ENCODE measurements at places on chromosomes 3 and 15.

DNA sequence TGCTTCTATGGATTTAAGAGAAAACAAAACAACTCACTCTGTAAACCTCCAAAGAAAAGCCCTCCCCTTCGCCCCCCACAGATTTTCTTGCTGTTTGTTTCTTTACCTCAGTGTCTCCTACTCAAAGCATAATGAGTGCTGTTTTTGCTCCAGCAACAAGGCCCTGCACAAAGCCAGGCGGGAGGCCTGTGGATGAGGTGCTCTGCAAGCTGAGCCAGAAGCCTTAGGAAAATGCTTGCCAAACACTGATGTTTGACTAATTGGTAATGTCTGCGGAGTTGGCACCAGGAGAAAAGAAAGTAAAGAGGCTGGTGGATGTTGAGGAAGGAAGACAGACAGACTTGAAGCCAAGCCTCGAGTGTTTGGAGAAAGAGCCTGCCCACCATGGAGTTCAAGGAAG is 99.7 kb downstream of the RARB start:
- no peak for DNase-seq

GRCh38 chr3:72791161-72791560 is 57.1 kb downstream of the SHQ1 start:
- DNase-seq = no peak

DNA sequence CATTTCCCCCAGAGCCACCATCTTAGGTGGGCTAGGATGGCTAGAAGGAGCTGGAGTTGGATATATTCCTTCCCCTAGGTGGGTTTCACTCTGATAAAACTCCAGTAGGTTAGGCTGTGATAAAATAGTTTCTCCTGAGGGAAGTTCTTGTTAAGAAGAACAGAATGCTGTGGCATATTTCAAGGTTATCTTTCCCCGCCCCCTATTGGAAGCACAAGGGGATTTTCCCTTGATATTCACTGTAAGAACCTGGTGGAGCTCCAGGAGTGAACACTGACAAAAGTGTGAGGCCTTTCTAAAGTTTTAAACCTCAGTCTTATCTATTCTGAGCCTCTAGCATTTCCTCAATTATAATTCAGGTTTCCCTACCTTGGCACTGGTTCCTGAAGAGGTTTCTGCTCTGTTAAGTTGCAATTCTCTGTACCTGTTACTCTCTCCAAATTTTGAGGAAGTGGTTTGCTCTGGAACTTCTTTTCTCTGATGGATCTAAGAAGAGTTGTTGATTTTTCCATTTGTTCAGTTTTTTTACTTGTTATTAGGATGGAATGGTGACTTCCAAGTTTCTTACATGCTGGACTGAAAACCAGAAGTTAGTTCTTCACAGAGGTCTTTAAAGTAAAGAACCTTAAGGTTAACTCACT is 113.5 kb downstream of the GMPS start:
- peak; percentile 14 for DNase-seq

DNA sequence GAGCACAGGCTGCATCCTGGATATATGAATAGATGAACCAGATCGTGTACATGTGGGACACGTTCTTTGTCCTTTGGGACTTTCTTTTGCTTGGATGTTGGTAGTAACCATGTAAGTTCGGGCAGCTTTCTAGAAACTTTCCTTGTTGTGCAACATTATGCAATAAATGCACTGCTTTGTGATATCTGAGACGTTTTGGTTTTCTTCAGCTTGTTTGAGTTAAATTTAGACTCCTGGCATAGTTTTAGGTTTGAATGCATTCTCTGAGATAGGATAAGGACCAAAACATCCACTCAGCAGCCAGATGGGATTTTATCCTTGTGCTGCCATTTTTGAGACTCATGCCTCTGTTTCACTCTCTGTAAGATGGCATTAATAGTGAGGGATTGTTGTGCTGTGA is 158.9 kb downstream of the IGF1R start:
- no peak for DNase-seq

GRCh38 chr3:24605511-24606028 is 110.9 kb upstream of the THRB start:
- no peak for DNase-seq

DNA sequence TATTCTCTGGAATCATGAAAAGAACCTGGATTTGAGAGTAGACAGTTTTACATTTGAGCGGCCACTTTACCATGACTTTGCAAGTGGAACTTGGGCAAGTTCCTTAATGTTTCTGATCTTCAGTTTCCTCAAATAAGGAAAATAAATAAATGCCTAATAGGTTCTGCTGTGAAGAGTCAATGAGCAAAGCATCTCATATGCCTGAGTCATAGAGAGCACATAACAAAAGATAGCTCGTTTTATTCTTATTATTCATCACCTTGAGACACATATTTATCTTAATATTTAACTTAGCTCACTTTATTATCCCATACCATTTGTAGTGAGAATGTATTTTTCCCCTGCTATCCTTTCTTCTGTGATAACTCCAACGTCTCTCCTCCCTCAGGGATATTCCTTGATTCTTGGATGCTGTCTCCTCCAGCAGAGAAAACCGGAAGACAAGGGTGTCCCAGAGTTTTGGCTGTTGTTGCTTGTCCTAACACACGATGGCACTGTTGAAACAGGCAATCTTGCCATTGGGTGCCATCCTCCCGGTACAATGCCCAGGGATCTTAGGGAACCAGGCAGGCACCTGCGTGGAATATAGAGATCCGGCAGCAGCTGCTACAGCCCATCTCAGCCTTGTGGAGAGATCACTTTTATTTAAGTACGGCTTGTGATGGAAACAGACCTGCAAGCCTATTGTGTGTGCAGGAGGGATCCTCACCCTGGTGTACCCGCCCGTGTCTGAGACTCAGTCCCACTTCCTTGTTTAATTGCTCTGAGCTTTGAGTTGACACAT is 33.3 kb upstream of the VPS33B start:
- peak; percentile 54 for DNase-seq

GRCh38 chr3:57654267-57654666 is 38.6 kb downstream of the DENND6A start:
- DNase-seq = no peak

- DNase-seq = no peak
Observed at GRCh38 chr15:87154761-87155160, 1075.1 kb downstream of the AGBL1 start.

- DNase-seq = no peak
Observed at GRCh38 chr3:159548675-159549335, 439.8 kb upstream of the IL12A start.

- no peak for DNase-seq
Observed at GRCh38 chr15:69533522-69533921, 80.9 kb downstream of the RPLP1 start.

GRCh38 chr15:62026487-62027262 is 33.6 kb downstream of the VPS13C start:
- no peak for DNase-seq

- peak; percentile 70 for DNase-seq
Observed at GRCh38 chr3:184315543-184315867, 1.1 kb downstream of the EIF4G1 start.

GRCh38 chr3:70999730-71000129 is 583.8 kb downstream of the FOXP1 start:
- no peak for DNase-seq

DNA sequence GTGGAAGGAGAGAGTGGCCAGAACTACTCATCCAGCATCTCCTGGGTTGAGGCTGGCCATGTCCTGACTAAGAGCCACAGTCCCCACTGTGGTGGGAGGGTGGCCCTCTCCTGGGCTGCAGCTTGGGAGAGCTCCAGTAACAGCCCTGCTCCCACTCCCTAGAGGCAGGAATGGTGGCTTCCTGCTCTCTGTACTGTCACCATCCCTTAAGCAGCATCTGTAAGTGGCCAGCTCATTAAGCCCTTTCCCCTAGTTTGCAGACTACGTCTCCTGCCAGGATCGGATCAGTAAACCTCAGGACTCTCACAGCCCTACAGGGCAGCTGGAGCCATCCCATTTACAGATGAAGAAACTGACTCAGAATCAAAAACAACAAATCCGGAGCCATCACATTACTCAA is 30.5 kb downstream of the DNAJB8 start:
- no peak for DNase-seq

GRCh38 chr3:115040673-115041286 is 106.3 kb downstream of the ZBTB20 start:
- DNase-seq = peak; percentile 65
